ENCODE measurements at places on chromosomes 1 and 21. TPM values are rescaled to one million over a fixed set of nuclear protein-coding genes. Genes with fewer than 3 reads are reported as not detected.

GPR37L1 gene
- not detected for total RNA-seq

- H3K36me3 ChIP-seq = no peaks in the 10 kb centered on the region
- peak; percentile 9 for DNase-seq
- H3K27me3 ChIP-seq = no peaks in the 10 kb centered on the region
- H3K4me1 ChIP-seq = no peaks in the 10 kb centered on the region
- H3K4me3 ChIP-seq = no peak overlapping the region
These were observed 100.9 kb downstream of the PLPPR5 start for GRCh38 chr1:98903726-98904125.

DNA sequence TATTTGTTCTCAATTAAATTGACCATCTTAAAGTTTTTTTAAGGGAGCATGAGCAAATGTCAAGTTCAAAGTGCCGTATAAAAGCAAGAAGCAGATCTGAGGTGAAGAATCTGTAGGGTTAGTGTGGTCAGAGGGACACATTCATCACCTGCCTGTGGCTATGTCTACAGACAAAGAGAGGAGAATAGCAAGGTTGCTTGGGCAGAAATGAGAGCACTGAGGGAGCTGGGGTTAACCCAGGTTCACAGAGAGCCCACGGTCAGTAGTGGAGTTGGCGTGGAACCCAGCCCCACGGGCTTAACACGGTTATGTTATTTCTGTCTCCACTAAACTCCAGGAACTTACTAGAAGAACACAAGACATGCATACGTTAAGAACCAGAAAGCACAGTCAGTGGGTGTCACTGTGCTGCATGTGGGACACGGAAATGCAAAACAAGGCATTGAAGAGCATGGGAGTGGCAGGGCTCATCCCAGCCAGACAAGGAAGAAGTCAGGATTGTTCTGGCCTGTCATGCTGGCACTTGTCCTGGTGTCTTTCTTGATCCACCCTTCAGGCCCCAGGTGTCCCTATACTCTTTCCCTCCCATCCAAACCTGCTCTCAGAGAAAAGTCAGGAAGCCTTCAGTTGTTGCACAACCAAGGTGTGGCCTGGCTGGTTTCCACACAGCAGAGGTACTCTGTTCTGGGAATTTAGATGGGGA is 95.5 kb upstream of the IVNS1ABP start:
- H3K27ac ChIP-seq = no peak overlapping the region
- DNase-seq = no peak
- no peaks in the 10 kb centered on the region for H3K36me3 ChIP-seq
- H3K27me3 ChIP-seq = no peaks in the 10 kb centered on the region

TLR5 gene
- total RNA-seq = 2.1 TPM

NOS1AP gene
- total RNA-seq = 4.9 TPM

DNA sequence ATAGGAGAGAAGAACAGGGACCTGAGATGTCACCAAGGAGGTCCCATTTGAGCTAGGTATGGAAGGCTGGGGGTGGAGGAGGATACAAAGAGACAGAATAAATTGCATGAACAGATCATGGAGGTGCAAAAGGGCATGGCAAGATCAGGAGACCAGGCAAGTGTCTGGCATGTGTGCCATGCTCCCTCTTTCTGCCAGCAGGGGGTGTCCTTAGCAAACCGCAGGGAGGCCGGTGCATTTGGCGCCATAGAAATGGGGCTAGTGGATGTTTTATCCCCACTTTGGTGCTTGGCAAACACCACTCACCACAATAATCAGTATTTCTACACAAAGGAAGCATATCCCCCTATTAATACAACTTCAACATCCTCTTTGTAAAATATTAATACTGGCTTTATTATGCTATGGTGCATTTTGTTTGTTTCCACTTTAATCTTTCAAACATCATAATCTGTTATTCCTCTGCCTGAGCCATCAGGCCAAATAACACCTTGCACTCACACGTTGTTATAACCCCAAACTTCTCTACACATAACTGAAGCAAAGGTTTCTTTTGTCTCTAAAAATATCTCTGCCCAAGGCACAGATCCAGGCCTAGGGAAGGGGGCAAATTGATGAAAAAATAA is 25.9 kb downstream of the S100A6 start:
- H3K27me3 ChIP-seq = no peaks in the 10 kb centered on the region
- no peaks in the 10 kb centered on the region for H3K4me1 ChIP-seq

- H3K4me1 ChIP-seq = no peaks in the 10 kb centered on the region
- no peaks in the 10 kb centered on the region for H3K36me3 ChIP-seq
- H3K4me3 ChIP-seq = no peak overlapping the region
- no peaks in the 10 kb centered on the region for H3K27me3 ChIP-seq
- DNase-seq = no peak
These were observed 880.2 kb upstream of the NEGR1 start for GRCh38 chr1:73162564-73162963.

CA6 gene
- total RNA-seq = not detected

- no peak for DNase-seq
- peaks cover 4% of the 10 kb centered on the region for H3K4me1 ChIP-seq
- H3K27ac ChIP-seq = no peak overlapping the region
- H3K4me3 ChIP-seq = no peak overlapping the region
- H3K27me3 ChIP-seq = no peaks in the 10 kb centered on the region
These were observed 74.4 kb downstream of the DUSP10 start for GRCh38 chr1:221667504-221667903.

DNA sequence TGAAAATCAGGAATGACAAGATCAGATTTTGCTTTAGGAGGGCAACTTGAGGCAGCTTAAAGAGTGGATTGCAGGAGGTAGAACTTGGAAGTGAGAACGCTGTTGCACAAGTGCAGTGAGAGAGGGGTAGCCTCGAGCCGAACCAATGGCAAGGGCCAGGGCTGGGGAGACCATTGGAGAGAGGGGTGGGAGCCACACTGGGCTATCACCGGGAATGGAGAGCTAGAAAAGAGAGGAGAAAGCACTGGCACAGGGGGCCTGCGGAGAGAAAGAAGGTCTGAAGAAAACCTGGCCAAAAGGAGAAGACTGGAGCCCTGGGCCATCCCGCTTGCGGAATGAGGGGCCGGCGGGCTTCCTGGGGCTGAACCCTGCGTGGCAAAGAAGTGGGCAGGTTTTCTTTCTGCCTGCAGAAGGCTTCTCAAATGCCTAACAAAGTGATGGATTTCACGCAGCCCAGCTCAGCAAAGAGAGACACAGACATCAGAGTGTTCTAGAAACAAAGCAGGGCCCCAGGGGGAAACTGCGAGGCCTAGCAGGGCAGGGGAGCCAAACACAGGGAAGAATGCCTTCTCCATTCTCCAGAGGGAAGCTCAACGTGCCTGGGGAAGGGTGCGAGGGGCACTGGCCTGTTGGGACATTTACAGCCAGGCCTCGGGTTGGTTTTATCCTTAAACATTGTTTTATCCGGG is 1.2 kb upstream of the SLC37A1 start:
- H3K4me1 ChIP-seq = peaks cover 23% of the 10 kb centered on the region
- H3K4me3 ChIP-seq = no peak overlapping the region
- peaks cover 18% of the 10 kb centered on the region for H3K27me3 ChIP-seq
- no peaks in the 10 kb centered on the region for H3K36me3 ChIP-seq
- no peak for DNase-seq

DNA sequence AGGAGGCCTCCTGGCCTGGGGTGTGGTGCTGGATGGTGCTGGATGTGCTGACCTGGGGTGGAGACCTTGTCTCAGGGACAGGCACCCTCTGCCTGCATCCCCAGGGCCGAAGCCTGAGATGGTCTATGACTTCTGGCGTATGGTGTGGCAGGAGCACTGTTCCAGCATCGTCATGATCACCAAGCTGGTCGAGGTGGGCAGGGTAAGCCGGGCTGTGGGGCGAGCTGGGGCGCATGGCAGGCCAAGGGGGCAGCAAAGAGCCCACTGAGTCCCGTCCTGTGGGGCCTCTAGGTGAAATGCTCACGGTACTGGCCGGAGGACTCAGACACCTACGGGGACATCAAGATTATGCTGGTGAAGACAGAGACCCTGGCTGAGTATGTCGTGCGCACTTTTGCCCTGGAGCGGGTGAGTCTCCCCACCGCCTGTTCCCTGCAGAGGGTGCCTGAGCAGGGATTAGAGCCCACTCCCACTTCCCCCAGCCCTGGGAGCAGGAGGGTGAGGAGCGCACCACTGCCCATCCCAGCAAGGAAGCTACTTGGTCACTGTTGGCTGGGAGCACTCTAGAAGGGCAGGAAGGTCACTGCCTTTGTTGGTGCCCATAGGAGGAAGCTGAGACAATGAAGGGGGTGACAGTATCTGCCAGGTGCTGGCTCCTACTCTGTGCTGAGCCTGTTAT is 75.2 kb downstream of the PTPRU start:
- no peak for DNase-seq
- H3K36me3 ChIP-seq = no peaks in the 10 kb centered on the region
- no peaks in the 10 kb centered on the region for H3K4me1 ChIP-seq
- no peak overlapping the region for H3K27ac ChIP-seq
- no peaks in the 10 kb centered on the region for H3K27me3 ChIP-seq
- no peak overlapping the region for H3K4me3 ChIP-seq

DNA sequence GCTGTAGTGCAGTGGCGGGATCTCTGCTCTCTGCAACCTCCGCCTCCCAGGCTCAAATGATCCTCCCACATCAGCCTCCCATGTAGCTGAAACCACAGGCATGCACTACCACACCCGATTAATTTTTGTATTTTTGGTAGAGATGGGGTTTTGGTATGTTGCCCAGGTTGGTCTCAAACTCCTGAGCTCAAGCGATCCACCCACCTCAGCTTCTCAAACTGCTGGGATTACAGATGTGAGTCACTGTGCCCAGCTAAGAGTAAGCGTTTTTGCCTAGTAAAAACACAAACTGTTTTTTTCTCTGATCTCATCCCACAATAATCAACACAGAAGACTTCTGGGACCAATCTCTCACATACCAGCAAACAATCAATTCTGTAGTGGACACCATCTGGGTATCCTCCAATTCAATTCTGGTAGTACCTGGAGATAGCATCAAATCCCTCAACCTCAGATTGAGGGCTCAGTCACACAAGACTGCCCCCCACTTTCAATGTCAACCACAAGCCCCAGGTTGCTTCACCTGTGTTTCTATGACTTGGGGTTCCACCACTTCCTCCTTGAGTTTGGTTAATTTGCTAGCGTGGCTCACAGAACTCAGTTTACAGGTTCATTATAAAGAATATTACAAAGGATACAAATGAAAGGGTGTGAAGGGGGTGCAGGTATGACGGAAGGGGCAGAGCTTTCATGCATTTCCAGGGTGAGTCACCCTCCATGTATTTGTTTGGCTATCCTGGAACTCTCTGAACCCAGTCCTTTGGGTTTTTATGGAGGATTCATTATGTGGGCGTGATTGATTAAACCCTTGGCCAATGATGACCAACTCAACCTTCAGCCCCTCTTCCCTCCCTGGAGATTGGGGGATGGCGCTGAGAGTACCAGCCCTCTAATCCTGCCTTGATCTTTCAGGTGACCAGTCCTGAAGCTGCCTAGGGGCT is 40.0 kb upstream of the RHOU start:
- no peaks in the 10 kb centered on the region for H3K36me3 ChIP-seq
- DNase-seq = no peak
- H3K4me3 ChIP-seq = no peak overlapping the region
- no peaks in the 10 kb centered on the region for H3K27me3 ChIP-seq
- H3K27ac ChIP-seq = no peak overlapping the region

CR1 gene
- total RNA-seq = not detected

GRCh38 chr1:42260376-42261070 is 74.5 kb downstream of the FOXJ3 start:
- no peak overlapping the region for H3K4me3 ChIP-seq
- H3K4me1 ChIP-seq = peaks cover 21% of the 10 kb centered on the region
- H3K27ac ChIP-seq = peak overlapping the region; percentile 83
- H3K36me3 ChIP-seq = no peaks in the 10 kb centered on the region
- no peaks in the 10 kb centered on the region for H3K27me3 ChIP-seq

DNA sequence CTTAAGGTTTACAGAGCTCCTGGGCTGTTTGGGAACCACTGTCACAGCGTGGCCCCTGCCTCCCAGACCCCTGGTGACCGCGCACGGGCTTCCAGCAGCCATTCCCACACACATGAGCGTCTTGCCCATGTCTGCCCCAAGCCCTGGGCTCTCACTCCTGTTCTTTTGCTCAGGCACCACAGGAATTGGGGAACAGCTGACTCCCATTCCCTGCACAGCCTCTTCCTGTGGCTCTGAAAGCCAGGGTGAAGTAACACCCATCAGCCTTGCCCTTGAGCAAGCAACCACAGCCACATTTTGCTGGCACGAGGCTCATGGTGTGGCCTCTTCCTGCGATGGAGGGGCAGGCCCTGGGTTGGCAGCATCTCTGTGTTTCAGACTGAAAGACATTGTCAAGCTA is 14.3 kb upstream of the GPR157 start:
- no peak overlapping the region for H3K4me3 ChIP-seq
- no peaks in the 10 kb centered on the region for H3K4me1 ChIP-seq
- H3K27me3 ChIP-seq = no peaks in the 10 kb centered on the region

DNA sequence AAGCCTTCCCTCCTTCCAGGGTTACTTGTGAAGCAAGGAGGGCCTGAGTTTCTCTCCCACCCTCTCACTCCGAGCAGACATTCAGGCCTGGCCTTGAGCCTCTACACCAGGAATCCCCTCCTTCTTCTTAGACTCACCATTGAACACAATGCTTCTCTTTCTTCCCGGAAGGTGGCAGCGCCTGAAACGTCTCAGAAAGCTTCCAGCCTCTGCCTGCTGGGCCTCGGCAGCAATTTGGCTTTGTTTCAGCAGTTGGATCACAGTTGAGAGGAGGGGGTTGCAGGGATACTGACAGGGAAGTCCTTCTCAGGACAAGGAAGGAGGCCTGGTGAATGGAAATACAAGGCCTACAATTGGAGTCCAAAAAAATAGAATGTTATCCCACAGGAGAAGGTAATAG is 6.3 kb downstream of the CLDN8 start:
- H3K4me1 ChIP-seq = no peaks in the 10 kb centered on the region
- peak; percentile 27 for DNase-seq
- no peaks in the 10 kb centered on the region for H3K36me3 ChIP-seq
- no peaks in the 10 kb centered on the region for H3K27me3 ChIP-seq
- H3K27ac ChIP-seq = no peak overlapping the region

Data from cardiac muscle cell (in vitro differentiated cells and primary cell).